ENCODE measurements at places on chromosomes 7 and 10.

DNA sequence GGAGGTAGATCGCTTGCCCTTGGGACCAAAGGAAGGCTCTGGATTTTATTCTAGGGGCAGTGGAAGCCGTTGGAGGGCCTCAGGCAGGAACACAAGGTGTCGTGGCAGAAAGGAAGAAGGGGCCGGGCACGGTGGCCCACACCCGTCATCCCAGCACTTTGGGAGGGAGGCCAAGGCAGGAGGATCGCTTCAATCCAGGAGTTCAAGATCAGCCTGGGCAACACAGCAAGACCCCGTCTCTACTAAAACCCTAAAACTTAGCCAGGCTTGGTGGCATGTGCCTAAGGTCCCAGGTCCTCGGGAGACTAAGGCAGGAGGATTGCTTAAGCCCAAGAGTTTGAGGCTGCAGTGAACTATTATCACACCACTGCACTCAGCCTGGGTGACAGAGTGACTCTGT, 5.2 kb upstream of the PDGFA start:
- no peak for DNase-seq

- DNase-seq = no peak
Measured at GRCh38 chr10:32744321-32744720, 213.7 kb downstream of the ITGB1 start.

DNA sequence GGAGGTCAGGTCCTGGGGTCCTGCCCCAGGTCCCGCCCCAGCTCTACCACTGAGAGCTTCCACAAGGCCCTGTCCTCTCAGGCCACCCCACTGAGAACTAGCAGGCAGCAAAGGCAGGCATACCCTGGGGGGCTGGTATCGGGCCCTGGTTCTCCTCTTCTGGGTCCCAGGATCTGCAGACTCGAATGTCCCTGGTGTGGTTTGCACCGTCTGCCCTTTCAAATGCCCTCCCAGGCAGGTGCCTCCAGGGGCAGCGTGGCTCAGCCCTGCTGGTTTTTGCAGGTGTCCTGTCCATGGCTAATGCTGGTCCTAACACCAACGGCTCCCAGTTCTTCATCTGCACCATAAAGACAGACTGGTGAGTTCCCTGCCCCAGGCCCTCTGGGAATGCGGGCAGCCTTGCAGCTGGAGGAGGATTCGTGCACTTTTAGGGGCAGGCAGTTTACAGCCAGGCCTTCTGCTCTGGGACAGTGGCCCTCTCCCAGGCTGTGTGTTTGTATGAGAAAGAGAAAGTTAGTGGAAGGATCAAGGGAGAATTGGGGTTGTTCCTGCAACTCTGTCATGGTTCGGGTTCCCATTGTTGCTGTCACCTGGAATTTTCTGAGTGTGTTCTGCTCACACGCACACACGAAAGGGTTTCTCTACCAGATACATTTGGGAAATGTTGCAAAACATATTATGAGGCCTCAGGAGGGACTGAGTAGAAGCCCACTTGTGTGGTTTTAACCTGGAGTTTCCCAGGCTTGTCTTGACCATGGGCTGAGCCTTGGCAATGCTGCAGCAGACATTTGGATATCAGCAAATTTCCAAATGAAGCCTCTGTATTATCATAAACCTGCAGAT, 5.0 kb downstream of the PPIF start:
- no peak for DNase-seq

DNA sequence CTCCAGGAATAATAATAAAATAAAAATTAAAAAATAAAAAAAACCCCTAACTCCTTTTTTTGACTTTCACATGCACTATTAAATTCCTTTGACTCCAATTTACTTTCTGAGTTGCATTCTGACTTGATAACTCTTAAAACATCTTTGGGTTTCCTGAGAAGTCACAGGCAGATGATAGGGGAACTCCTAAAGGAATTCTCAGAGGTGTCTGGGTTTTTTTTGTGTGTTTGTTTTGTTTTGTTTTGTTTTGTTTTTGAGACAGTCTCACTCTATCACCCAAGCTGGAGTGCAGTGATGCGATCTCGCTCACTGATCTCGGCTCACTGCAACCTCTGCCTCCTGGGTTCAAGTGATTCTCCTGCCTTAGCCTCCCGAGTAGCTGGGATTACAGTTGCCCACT, 52.7 kb upstream of the APBB1IP start:
- no peak for DNase-seq

- DNase-seq = no peak
Measured at GRCh38 chr7:127177156-127177555, 75.6 kb downstream of the GRM8 start.

DNA sequence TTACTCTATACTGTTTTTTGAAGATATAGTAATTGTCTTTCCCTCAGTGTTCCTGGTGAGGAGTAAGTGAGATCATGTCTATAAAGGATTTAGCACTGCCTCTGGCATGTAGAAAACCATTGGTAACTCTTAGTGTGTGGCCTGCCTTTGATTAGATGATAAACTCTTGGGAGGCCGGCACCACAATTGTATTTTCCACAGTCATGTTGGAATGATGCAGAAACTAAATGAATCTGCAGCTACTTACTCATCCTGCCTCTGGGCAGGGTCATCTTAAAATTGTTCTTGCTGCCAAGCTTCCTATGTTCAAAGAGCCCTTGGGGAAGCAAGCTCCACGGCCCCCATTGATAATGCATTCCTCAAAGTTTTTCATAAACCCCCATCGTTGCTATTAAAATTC, 204.6 kb downstream of the ANKRD7 start:
- no peak for DNase-seq

DNA sequence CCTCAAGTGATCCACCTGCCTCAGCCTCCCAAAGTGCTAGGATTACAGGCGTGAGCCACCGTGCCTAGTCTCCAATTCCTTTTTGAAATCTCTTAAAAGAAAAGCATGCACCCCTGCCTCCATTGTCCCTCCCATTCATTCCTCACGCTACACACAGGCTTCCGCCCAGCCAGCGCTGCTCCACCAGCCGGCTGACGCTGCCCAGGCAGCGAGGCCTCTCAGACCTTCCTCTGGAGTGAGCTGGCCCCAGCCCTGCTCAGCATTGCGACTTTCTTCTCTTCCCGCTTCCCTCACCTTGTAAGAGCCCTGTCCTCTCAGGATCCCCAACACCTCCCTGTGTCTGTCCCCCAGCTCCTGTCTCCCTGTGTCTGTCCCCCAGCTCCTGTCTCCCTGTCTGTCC, 23.6 kb downstream of the RGS10 start:
- no peak for DNase-seq

- no peak for DNase-seq
Measured at GRCh38 chr10:118901380-118901779, 128.1 kb upstream of the NANOS1 start.

GRCh38 chr7:96052860-96053470, 268.9 kb downstream of the SLC25A13 start:
- DNase-seq = no peak

GRCh38 chr7:11427686-11428273, 404.2 kb downstream of the THSD7A start:
- DNase-seq = no peak

- DNase-seq = no peak
Measured at GRCh38 chr7:36391436-36392198, 2.0 kb downstream of the ANLN start.

DNA sequence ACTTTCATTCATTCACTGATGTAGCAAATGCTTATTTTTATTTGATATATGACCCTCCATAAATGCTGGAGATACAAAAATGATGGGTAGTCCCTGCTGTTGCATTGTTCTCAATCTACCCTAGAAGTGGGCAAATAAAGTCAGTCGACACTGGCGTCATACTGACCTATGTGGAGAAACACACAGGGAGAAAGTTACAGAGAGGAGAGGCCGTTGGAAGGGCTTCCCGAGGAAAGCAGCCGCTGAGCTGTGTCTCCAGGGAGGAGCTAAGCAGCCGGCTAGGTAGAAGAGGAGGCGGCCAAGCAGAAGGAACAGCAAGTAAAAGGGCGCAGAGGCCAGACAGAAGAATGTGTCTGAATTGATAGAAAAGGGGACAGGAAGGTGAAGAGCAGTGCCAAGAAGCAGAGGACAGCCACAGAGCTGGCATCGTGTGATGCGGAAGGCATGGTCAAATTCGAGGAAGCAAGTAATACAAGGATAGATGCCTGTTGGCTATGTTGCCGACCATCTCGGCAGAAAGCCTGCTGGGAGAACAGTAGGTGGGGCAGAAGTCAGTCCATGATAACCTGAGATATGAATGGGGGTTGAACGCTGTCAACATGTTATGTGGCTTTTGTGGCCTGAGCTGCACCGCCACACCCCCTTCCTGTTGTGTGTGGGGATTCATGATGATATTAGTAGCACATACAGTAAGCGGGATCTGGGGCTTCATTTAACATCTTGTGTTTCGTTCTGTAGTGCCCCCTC, 25.9 kb downstream of the ST8SIA6 start:
- peak; percentile 51 for DNase-seq

DNA sequence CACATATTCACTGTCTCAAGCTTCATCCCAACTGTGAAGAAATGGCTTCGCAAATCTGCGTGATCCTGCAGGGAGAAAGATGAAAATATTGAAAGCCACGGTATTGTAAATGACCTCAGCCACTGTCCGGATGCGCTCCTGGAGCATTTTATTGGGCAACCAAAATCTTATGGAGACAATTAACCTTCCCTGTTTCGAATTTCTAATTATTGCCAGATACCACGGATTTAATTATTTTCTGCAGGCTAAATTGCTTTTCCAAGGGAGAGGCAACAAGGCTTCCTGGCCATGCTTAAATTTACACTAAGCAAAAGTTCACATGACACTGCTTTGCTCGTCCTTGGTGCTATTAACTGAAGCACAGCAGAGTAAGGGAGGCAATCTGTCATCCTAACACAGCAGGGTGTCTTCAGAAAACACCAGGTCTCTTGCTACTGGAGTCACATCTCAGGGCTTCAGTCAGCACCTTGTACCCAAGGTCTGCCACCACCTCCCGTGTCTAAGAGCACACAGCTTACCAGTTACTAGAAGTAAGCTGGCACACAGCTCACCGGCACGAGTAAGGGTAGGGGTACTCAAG, 162.2 kb downstream of the SFMBT2 start:
- no peak for DNase-seq

DNA sequence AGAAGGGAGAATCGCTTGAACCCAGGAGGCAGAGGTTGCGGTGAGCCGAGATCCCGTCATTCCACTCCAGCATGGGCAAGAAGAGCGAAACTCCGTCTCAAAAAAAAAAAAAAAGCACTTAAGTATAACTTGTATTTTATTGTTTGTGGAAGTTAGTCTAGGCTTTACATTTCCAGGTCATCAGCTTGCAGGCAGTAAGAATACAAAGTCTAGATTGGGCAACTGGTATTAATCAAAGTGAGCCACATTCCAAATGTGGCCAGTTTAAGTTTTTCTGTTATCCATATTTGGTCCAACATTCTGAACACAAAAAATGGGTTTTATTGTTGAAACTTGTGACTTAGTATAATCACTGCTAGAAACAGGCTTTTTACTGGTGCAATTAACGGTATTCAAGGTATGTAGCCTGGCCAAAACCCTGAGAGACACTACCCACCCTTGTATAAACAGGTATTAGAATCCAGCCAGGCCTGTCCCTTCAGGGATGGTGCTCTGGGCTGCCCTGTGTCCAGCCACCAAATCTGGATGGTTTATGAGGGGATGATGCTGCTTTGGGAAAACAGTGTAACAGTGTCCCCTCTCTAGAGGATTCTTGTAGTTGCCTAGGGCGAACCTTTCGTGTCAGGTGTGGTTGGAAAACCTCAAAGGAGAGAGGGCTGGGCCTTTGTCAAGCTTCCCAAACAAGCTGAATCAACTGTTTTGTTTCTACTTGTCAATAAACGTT, 122.1 kb upstream of the EFCAB10 start:
- DNase-seq = no peak

DNA sequence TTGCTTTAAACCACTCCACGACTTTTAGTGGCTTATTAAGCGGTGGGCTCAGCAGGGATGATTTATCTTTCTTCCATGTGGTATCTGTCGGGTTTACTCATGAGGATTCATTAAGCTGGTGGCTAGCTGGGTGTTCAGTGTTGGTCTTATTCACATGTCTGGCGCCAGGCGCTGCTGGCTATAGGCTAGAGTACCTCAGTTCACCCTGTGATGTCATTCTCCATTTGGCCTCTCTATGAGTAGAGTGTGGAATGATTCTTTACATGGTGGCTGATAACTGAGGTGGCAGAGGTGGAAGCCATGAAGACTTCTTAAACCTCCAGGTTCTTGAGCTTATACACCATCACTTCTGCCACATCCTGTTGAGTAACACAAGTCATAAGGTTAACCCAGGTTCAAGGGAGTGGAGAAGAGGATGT, 115.4 kb downstream of the MLLT10 start:
- no peak for DNase-seq

- DNase-seq = no peak
Measured at GRCh38 chr10:5927306-5927705, 37.3 kb downstream of the FBH1 start.

- no peak for DNase-seq
Measured at GRCh38 chr10:31648966-31649365, 279.7 kb downstream of the ARHGAP12 start.

DNA sequence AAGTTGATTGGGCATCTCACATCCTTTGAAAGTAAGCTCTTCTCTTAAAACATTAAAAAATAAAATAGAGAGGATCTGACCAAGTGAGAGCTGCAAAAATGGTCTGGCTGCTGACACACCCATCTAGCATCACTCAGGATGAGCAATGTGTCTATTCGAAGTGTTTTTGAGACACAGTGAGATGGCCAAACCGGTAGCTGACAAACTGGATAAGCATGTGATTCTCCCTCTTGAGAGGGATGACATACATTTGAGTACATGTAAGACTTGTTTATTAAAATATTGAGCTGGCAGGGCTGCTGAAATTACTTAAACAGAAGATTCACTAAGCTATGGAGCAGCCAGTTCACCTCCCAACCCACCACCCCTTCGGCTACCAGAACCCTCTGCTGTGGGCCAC, 333.9 kb downstream of the ADRA2A start:
- DNase-seq = no peak

- no peak for DNase-seq
Measured at GRCh38 chr7:24830440-24831050, 73.3 kb upstream of the GSDME start.

GRCh38 chr7:79282882-79283602, 170.4 kb downstream of the MAGI2 start:
- DNase-seq = no peak

GRCh38 chr7:30313793-30314192, 29.4 kb downstream of the ZNRF2 start:
- DNase-seq = no peak

GRCh38 chr10:113142601-113143362, 192.7 kb downstream of the TCF7L2 start:
- no peak for DNase-seq

- DNase-seq = no peak
Measured at GRCh38 chr7:11754933-11755332, 77.1 kb downstream of the THSD7A start.

Data from stimulated activated CD8-positive, alpha-beta memory T cell treated with anti-CD3 and anti-CD28 coated beads, Interleukin-7, amount 100 ng/mL, for 1 hour (primary cell).